ENCODE measurements at places on chromosomes 7 and 10.
A peak's percentile ranks its signal among the peaks of the same experiment; 100 is the strongest.

- DNase-seq, result no peak
Measured at GRCh38 chr7:84302949-84303348, 108.4 kb upstream of the SEMA3A start.

GRCh38 chr10:77192402-77192801 is 445.2 kb downstream of the KCNMA1 start:
- no peak for DNase-seq

DNA sequence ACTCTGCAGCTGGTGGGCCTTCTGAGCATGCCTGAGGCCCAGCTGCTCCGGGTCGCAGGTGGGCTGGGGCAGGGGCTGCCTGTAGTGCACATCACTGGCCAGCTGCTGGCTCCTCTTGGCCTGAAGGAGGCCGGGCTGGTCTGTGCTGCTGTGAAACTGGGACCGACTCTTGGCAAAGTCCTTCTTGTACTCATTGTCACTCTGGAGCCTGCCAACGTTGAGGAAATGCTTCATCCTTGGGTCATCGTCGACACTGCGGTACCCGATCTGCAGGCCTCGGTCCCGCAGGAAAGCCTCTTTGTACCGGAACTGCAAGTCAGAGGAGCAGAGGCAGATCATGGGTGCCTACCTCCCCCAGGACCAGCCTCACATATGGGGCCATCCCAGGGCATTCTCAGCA is 37.7 kb downstream of the HABP2 start:
- no peak for DNase-seq

- no peak for DNase-seq
Measured at GRCh38 chr7:80890426-80891258, 28.2 kb downstream of the SEMA3C start.

DNA sequence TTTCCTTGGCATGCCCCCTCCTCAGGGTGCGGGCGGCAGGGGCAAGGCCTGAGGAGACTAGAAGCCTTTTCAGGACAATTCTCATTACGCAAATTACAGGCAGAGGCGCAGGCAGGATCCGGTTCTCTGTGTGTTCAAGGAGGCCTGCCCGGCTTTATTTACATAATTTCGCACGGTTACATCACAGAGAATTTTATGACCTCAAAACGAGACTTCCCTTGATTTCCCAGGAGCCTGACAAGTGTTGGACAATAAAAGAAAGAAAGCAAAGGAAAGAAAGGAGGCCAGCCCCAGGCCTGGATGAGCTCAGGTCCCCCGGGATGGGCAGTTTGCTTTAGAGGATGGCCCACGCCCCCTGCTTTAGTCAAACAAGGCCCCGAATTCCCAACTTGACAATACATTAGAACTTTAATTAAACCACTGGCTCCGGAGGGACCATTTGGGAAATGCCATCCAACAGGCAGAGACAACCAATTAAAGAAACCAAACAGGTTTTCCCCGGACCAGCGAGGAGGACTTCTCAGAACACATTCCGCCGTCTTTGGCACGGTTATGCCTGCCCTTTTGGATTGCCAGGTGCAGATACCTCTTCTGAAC is 2.9 kb downstream of the MNX1 start:
- no peak for DNase-seq

- no peak for DNase-seq
Measured at GRCh38 chr10:88205842-88206446, 342.5 kb downstream of the PTEN start.

- DNase-seq, result no peak
Measured at GRCh38 chr10:49114718-49115014, 656 bp downstream of the VSTM4 start.

DNA sequence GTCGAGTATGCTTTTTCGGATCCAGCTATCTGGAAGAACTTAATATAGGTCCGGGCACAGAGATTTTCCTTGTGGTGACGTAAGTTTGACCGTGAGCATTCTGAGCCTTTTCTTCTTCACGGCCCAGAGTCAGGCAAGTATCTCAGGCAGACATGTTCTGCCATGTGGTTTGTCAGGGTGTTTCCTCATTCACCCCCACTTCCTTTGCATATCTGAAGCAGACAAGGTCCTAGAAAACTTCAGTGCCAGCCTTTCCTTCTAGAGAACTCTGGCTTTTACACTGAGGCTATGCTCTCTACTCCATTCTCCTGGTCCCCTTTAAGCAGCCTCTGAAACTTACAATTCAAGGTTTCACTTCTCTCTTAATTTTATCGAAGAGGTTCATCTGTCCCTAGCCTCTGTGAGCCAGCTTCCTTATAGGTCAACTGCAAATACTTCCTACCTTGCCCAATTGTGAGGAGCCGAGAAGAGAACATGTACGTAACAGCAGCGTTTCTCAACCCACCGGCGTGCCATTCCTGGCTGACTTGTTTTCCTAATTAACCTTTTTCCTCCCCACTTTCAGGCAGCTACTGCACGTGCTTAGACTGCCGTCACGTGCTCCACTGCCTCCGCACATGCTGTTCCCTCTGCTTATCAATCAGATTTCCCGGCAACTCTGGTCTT is 47.3 kb downstream of the CDCA7L start:
- DNase-seq, result no peak

DNA sequence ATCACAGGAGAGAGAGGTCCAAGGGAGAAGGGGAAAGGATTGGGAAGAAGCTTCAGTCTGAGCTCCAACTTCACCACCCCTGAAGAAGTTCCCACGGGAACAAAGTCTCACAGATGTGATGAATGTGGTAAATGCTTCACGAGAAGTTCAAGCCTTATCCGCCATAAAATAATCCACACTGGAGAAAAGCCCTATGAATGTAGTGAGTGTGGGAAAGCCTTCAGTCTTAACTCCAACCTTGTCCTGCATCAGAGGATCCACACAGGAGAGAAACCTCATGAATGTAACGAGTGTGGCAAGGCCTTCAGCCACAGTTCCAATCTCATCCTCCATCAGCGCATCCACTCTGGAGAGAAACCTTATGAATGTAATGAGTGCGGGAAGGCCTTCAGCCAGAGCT is 16.0 kb upstream of the ZSCAN21 start:
- DNase-seq, result no peak

DNA sequence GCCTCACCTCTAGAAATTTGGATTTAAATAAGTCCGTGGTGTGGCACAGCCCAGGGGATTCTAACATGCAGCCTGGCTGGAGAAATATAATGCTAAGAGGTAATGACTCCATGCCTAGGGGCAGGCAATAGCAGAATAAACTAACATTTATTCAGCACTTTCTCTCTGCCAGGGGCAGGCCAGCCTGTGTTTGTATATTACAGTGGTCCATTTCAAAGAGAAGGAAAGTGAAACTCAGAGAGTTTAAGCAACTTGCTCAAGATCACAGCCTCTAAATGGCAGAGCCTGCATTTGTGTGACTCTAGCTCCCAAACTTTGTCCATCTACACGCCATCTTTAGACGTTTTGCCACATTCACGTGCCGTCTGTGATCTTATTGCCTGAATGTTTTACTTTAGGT is 6.7 kb upstream of the LRRC18 start:
- no peak for DNase-seq

- peak; percentile 21 for DNase-seq
Measured at GRCh38 chr7:22726907-22727713, at the start of gene IL6. Gene IL6, plus strand, starts transcription at chr7:22727200. Its CDS starts 63 bp downstream, at chr7:22727263.

- DNase-seq, result no peak
Measured at GRCh38 chr7:29342761-29343160, 148.2 kb downstream of the CHN2 start.

DNA sequence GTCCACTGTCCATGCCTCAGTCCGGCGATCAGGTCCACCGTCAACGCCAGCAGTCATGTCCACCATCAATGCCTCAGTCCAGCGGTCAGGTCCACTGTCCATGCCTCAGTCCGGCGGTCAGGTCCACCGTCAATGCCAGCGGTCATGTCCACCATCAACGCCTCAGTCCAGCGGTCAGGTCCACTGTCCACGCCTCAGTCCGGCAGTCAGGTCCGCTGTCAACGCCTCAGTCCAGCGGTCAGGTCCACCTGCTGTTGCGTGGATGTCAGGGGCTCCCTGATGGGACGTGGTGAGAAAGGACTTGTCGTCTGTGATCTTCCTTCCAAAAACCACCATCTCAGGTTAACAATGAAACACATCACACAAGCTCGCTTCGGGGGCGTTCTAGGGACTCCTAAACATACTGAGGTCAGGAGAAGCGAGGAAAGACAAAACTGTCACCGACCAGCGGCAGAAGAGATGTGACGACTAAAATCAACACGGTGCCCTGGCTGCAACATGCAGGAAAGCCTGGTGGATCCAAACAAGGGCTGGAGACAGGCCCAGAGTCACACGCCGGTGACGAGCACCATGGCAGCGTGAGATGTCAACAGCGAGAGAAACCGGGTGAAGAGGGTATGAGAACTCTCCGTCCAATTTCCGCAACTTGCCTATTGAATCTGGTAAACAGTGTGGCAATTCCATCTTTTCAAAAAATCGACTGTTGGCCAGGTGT is 264.2 kb downstream of the MAD1L1 start:
- no peak for DNase-seq

GRCh38 chr7:101519324-101520023 is 109.6 kb downstream of the MYL10 start:
- no peak for DNase-seq

- no peak for DNase-seq
Measured at GRCh38 chr7:24863626-24864025, 106.4 kb upstream of the GSDME start.

GRCh38 chr7:159109653-159110035 is 35.0 kb downstream of the VIPR2 start:
- no peak for DNase-seq

- no peak for DNase-seq
Measured at GRCh38 chr7:105339404-105340323, 49.1 kb downstream of the SRPK2 start.

DNA sequence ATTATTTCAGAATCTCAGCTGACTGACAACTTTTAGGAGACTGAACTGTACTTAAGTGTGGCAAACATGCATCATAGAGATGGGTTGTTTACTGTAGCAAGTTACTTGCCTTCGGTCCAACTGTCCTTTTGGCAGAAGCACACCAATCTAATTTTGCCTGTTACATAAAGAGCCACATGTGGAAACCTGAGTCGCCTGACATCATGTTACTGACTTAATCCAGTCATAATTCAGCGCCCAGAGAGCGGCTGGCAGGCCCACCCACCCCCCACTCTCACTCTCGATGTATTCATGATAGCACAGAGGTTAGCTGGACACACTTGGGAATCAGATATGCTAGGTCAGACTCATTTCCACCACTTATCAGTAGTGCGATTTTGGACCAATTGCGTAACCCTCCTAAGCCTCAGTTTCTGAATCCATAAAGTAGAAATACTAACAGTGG is 57.3 kb upstream of the CAPZA2 start:
- DNase-seq, result peak; percentile 87

DNA sequence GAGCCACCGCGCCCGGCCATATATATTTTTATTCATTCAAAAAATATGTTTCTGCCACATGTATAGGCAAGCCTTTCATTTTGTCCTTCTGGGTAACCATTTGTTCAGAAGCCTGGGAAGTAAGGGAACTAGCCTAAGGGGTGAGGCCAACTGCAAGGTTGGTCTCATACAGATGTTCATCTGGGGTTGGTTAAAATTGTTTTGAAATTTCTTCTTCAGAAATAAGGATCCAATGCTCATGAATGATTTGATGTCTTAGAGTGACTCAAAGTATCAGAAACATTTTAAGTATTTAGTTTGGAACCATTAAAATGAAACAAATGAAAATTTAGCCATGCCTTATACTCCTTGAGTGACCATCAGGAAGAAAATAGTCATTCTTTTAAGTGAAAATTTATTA is 397.2 kb downstream of the SUGCT start:
- no peak for DNase-seq

- DNase-seq, result no peak
Measured at GRCh38 chr7:6430271-6430940, 17.3 kb downstream of the DAGLB start.

DNA sequence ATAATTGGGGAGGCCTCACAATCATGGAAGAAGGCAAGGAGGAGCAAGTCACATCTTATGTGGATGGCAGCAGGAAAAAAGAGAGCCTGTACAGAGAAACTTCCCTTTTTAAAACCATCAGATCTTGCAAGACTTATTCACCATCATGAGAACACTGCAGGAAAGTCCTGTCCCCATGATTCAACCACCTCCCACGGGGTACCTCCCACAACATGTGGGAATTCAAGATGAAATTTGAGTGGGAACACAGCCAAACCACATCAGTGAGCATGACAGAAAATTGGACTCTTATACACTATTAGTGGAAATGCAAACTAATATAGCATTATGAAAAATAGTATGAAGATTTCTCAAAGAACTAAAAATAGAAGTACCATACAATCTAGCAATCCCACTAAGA is 271.2 kb downstream of the MAGI2 start:
- no peak for DNase-seq

DNA sequence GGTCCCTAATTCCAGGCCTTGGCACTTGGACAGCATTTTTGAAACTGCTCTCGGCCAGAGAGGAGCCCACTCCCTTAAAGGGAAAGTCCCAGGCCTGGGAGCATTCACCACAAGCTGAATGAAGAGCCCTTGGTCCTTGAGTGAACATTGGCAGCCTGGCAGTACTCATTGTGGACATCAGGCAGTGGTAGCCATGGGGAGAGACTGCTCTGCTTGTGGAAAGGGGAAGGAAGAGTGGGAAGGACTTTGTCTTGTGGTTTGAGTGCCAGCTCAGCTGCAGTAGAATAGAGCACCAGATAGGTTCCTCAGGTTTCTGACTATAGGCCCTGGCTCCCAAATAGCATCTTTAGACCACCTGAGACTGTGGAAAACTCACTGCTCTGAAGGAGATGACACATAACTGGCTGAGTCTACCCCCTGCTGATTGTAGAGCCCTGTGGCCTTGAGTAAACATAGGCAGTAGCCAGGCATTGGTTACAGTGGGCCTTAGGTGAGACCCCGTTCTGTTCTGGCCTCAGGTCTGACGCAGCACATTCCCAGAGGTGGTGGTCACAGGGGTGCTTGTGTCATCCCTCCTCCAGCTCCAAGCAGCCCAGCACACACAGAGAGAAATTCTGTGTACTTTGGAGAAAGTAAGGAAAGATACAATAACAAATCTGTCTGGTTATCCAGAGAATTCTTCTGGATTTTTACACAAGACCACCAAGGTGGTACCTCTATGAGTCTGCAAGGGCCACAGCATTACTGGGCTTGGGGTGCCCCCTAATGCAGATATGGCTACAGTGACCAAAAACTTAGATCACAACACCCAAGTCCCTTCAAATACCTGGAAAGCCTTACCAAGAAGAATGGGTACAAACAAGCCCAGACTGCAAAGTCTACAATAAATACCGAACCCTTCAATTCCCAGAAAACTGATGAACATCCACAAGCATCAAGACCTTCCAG is 153.8 kb downstream of the GNAI1 start:
- DNase-seq, result peak; percentile 3

- no peak for DNase-seq
Measured at GRCh38 chr10:46232666-46233065, 54.1 kb upstream of the ANTXRL start.

- no peak for DNase-seq
Measured at GRCh38 chr7:13153266-13153665, 465.8 kb downstream of the ARL4A start.
